ENCODE measurements at places on chromosomes 5 and 9.

DNA sequence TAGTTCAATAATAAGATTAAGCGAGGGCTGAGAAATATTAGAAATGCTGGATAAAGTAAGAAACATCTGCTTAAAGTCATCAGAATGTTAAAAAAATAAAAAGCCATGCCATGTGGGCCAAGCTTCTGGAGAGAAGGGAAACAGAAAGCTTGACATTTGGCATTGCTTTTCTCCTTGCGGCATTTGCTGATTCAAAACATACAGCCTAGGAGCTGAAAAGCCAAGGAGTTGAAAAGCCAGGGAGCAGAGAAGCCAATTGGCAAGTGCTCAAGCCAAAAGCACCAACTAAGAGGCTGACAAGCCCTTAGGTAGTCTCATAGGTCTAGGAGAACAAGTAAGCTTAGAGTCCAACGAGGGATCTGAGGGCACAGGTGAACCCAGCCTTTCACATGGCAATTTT lies 754.3 kb downstream of the TLE4 start:
- DNase-seq = no peak

- no peak for DNase-seq
Measured at GRCh38 chr5:66232275-66232674, 88.2 kb downstream of the SREK1 start.

GRCh38 chr5:32031089-32031488 lies 143.0 kb downstream of the GOLPH3 start:
- no peak for DNase-seq

GRCh38 chr9:126125177-126125576 lies 201.5 kb upstream of the MVB12B start:
- no peak for DNase-seq

- DNase-seq = no peak
Measured at GRCh38 chr9:23663536-23663935, 162.5 kb downstream of the ELAVL2 start.

DNA sequence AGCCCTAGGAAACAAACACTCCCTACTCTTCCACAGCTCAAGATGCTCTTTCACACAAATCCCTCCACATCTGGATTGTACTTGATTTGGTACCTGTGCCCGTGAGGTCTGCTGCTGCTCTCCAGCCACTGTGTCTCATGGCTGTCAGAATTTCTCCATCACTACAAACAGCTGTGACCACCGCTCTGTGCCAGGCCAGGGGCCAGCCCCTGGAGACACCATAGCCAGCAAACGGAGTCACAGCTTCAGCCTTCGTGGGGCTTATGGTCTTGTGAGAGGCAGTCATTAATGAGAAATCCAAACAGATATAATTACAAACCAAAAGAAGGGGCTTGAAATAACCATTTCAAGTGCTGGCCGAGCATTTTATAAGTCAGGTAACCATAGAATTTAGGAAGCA lies 43.6 kb downstream of the ADAM19 start:
- DNase-seq = no peak

DNA sequence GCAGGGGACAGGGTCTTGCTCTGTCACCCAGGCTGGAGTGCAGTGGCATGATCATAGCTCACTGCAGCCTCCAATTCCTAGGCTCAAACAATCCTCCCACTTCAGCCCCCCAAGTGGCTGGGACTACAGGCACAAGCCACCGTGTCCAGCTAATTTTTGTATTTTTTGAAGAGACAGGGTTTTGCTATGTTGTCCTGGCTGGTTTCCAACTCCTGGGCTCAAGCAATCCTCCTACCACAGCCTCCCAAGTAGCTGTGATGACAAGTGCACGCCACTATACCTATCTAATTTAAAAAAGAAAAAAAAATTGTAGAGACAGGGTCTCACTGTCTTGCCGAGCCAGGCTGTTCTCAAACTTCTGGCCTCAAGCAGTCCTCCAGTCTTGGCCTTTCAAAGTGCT lies 31.6 kb upstream of the LECT2 start:
- no peak for DNase-seq

GRCh38 chr5:169647566-169647965 lies 10.5 kb downstream of the DOCK2 start:
- no peak for DNase-seq

GRCh38 chr5:39175273-39175955 lies 43.9 kb downstream of the FYB1 start:
- DNase-seq = no peak

DNA sequence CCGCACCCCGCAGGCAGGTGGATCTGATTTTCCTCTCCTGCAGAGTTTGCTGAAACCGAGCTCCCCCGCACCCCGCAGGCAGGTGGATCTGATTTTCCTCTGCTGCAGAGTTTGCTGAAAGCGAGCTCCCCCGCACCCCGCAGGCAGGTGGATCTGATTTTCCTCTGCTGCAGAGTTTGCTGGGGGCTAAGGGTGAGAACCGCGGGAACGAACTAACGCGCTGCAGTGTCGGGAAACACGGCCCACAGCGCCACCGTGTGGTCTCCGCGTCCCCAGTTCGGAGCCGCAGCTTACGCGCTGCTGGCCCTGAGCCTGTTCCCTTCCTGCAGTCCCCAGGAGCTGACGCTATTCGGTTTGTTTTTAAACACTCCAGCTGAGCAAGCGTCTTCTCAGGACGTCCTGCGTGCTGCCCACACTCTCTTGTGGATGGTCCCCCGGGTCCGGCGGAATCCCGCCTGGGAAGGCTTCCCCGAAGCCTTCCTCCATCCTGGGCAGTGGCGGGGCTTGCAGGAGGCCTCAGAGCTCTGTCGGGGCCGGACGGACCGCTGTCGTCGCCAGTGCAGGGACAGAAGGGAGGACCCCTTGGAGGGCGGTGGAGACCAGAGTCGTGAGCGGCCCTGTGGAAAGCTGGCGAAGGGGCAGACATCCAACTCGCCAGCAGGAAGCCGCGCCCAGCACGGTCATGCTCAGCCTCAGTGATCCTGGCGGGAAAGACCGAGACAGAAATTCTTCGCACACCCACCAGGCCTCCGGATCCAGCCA lies 121.2 kb upstream of the LPCAT1 start:
- peak; percentile 65 for DNase-seq

GRCh38 chr5:136191304-136192014 lies 1.5 kb downstream of the SMIM32 start:
- DNase-seq = no peak

- DNase-seq = no peak
Measured at GRCh38 chr9:33794560-33794959, 801 bp upstream of the PRSS3 start.

DNA sequence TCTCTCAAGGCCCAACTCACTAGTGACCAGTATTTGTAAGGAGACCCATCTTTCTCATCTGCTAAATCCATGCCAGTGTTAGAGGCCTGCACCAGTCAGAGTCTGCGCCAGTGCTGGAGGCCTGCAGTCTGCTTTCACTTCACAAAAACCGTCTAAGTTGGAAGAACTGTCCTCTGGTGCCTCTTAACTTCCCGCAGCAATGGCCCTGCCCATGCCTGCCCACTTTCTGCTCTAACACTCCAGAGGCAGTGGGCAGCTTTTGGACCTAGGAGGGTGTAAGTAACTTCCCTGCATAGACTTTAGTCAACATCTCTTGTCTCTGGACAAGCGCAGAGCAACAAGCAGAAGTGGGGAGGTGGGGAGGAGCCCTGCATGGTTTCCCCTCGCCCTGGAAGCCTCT lies 152.9 kb downstream of the AUH start:
- no peak for DNase-seq

DNA sequence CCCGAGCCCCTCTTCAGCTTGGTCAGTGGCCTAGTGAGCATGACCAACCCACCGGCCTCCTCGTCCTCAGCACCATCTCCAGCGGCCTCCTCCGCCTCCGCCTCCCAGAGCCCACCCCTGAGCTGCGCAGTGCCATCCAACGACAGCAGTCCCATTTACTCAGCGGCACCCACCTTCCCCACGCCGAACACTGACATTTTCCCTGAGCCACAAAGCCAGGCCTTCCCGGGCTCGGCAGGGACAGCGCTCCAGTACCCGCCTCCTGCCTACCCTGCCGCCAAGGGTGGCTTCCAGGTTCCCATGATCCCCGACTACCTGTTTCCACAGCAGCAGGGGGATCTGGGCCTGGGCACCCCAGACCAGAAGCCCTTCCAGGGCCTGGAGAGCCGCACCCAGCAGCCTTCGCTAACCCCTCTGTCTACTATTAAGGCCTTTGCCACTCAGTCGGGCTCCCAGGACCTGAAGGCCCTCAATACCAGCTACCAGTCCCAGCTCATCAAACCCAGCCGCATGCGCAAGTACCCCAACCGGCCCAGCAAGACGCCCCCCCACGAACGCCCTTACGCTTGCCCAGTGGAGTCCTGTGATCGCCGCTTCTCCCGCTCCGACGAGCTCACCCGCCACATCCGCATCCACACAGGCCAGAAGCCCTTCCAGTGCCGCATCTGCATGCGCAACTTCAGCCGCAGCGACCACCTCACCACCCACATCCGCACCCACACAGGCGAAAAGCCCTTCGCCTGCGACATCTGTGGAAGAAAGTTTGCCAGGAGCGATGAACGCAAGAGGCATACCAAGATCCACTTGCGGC lies 1.8 kb downstream of the EGR1 start:
- peak; percentile 41 for DNase-seq

- no peak for DNase-seq
Measured at GRCh38 chr9:128774804-128775203, 3.1 kb upstream of the ZER1 start.

- no peak for DNase-seq
Measured at GRCh38 chr9:37927601-37928551, 23.9 kb upstream of the SLC25A51 start.

GRCh38 chr5:65483546-65484346 lies 2.0 kb upstream of the ADAMTS6 start:
- no peak for DNase-seq

- DNase-seq = no peak
Measured at GRCh38 chr9:127065592-127065991, 56.8 kb downstream of the ANGPTL2 start.

GRCh38 chr9:479304-479970 lies 264.8 kb downstream of the DOCK8 start:
- no peak for DNase-seq

- no peak for DNase-seq
Measured at GRCh38 chr5:19988457-19988856, 457 bp upstream of the CDH18 start.

GRCh38 chr5:148808864-148809642 lies 17.4 kb upstream of the ADRB2 start:
- DNase-seq = no peak

DNA sequence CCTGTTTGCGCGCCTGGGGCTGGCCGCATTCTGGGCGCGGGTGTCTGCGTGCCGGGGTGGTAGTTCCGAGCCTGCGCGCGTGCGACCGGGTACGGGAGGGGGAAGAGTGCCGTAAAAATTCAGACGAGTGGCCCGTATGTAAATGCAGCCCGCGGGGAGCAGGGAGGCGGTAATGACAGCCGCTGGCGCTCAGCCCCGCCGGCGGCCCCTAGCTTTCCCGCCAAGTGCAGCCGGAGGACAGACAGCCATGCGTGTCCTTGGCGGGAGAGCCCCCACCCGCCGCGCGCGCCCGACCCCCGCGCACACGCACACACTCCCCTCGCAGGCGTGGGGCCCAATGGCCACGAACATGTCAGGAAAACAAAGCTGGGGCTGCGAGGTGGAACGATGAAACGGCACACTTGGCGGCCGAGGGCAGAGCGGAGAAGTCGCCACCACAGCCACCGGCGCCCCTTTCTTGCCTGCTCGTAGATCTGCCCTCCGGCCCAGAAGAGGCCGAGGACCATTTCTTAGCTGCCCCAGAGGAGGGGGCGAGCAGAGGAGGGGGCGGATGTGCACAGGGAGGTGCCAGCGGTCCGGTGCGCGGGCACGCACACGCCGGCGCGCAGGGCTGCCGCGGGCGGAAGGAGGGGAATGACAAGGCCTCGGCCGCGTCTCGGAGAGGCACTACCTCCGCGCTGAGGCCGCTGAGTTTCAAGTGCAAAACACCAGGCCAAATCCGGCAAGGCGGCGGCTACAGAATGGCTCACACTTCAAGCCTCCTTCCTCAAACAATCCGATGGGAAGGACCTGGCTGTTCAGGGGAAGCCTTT lies 208.4 kb downstream of the MEF2C start:
- no peak for DNase-seq

GRCh38 chr9:135517407-135517822 lies 3.8 kb upstream of the LCN1 start:
- DNase-seq = no peak

- DNase-seq = no peak
Measured at GRCh38 chr5:107251151-107251550, 419.6 kb downstream of the EFNA5 start.

DNA sequence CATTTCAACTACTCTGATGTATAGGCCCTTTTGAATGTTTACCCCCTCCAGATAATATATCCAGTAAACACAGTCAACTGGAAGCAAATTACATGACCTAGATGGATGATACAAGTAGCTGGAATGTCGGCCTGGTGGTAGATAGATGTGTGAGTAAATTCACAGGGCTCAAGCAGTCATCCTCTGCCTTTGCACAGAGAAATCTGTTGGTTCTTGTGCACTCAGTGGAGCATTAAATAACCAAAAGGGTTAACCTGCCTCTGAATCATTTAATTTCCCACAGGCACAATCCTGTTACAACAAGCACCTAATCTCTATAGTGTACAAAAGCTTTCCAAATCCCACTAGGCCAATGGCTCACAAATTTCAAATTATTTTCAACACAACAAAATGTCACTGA lies 668.3 kb downstream of the DNAH5 start:
- DNase-seq = no peak

- DNase-seq = no peak
Measured at GRCh38 chr5:93272108-93272507, 308.9 kb downstream of the NR2F1-AS1 start.

DNA sequence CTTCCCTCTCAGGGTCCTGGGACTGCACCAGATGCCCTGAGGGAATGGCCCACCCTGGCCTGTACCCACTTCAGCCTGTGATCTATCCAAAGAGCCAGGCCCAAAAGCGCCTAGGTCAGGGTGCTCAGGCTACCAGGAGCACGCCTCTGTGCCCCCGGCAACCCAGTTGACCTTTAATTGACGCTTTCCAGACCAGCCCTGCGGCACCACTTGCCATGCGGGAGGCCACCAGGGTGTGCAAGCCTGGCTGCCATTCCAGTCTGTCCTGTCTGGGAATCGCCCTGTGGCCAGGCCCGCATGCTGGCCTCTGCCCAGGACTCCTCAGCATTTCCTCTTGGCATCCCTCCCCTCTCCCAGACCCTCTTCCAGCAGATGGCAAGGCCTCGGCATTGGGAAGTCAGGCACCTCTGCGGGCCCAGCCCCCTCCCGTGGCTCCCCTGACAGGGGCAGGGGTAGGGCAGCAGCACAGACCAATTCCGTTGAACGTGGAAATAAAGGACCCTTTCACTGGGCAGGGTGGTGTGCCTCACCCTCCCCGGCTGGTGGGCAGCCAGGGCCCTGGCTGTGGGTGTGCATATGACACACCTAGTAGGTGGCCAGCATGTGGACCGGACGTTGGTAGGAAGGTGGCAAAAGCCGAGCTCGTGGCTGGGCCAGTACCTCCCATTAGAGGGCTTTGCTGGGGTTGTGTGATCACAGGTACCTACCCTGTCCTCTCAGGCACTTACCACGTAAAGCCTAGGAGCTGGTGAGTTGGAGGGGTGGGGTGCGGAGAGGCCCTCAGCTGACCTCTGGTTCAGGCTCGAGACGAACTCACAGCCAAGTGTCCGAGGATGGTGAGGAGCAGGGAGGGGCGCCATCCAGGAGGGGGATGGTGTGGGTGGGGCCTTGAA lies 3.5 kb upstream of the AIF1L start:
- no peak for DNase-seq

- no peak for DNase-seq
Measured at GRCh38 chr5:103035701-103036100, 84.2 kb downstream of the GIN1 start.
